ENCODE measurements at places on chromosomes 4 and X.

DNA sequence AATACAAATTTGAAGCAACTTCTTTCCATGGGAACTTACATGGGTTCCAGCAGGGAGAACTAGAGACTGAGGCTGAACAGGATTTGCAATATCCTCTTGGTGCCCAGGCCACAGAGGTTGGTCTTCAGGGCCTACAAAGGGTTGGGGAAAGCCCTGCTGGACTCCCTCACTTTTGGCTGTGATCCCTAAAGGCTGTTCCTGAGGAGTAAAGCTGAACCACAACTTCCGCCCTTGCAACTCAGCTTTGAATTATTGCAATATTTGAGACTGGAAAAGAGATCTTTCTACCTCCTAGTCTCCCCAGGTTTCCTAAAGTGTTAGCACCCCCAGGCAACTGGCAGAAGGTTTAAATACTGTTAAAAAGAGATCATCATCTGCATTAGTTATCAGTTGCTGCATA lies 26.9 kb downstream of the DCHS2 start:
- DNase-seq: no peak

GRCh38 chr4:186845137-186845842 lies 121.6 kb upstream of the FAT1 start:
- DNase-seq: peak; percentile 83

GRCh38 chrX:70527053-70527452 lies 82.4 kb downstream of the DLG3 start:
- no peak for DNase-seq

DNA sequence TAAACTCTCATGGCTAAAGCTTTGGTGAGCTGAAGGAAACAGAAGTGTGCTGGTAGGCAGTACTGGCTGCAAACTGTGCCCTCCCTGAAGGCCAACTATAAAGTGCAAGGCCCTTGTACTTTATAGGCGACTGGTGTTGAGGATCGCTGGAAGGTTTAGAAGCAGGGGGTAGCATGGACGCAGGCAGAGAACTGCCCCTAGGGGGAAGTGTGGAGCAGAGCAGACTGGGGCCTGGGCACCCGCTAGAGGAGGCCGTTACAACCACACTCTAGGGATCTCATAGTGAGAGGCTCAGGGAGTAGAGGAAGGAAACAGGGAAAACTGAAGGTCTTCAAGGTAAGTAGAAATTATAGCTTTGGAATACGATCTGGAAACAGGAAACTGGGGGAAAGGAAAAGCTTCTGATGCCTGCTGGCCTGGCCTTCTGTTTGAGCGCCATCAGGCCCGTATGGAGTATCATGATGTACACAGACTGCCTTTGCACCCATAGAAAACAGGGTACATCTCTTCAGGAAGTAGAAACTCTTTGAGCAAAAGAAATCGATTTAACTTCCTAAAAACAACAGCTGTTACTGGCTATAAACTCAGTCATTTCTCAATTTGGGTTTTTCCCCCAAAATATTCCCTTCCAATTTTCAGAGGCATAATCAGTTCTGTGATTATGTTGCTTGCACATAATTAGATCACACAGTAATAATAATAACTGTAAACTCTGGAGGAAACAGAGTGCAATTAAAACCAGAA lies 23.9 kb upstream of the TMSB4X start:
- no peak for DNase-seq

DNA sequence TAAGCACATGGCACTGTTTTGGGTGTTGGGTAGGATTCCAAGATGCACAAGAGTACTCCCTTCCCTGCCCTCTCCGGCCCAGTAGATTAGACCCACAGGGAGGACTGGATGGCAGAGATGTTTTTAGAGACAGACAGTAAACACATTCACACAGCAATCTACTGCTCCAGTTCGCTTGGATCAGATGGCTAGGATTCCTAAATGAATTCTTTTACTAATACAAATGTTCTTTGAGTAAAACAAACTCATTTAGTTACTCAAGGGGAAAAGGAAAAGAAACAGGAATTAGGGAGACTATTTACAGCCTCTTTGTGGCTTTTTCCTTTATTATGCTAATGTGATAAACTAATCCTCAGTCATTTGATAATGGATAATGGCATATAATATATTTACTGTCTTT lies 5.9 kb downstream of the SNX25 start:
- DNase-seq: no peak

Data from LoVo (cell line).